ENCODE measurements at places on chromosomes 11 and 22.
A peak's percentile ranks its signal among the peaks of the same experiment; 100 is the strongest.

- DNase-seq, result peak; percentile 7
These were observed 1.1 kb downstream of the SYTL2 start for GRCh38 chr11:85809863-85810262.

GRCh38 chr11:1087279-1087960, 12.7 kb downstream of the MUC2 start:
- no peak for DNase-seq

DNA sequence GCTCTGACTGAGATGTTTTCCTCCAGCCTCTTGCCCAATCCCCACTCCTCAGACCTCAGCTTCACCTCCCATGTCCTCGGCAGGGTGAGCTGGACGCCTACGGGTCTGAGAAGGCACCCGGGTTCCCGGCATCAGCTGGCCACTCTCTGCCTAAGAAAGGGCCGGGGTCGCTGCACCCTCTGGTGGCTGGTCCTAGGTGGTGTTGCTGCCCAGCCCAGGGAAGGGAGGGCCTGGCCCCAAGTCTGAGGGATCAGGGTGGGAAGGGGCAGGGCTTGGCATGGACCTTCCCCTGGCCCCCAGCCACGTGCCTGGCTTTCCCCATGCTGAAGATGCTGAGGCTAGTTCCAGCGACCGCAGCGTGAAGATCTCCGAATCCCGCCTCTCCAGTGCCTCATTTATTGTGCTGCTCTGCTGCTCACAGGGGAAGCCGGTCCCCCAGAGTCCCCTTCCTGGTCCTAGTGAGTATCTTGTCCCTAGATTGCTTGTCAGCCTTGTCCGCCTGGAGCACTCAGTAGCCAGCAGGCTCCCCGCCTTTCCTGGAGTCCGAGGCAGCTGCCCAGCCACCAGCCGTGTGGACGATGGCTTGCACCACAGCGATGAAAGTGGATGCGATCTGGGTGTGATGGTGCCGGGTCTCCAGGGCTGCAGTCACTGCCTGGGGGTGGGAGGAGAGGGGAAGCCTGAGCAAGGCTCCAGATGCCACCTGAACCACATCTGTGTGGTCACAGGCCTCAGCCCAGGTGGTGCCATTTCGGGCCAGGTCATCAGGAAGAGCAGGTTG, 2.9 kb upstream of the GGT5 start:
- DNase-seq, result no peak

DNA sequence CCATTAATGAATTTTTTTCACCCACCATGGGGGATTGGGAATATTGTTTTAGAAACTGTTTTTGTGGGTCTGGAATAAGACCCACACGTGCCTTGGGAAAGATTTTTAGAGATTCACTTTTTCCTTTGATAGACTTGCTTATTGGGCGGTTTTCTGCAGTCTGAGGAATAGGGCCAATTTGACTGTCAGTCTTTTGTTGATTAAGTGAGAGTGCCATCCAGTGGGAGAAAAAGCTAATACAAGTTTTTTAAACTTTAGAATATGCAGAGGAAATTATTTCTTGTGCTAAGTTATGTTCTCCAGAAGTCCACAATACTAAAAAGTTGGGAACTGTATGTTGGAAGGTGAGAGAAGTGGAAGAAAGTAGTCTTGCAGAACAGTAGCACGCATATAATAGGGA, 56.1 kb downstream of the PRMT3 start:
- no peak for DNase-seq

DNA sequence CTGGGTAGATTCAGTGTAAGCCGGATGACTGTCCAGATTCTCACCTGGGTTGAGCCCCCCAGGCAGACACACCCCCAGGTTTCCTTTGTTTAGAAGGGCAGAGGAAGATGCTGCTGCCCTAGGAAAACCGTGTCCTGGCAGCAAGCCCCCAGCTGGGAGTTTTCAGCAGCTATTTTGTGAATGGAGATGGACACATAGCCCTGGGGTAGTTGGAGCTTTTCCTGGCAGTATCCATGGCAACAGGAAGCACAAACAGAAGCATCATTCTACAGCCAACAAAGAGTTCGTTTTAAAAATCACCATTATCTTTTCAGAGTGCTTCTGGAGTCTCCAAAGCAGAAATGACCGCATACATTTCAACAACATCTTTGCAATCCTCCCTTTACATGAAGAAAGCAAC, 245.5 kb downstream of the BRD1 start:
- no peak for DNase-seq

DNA sequence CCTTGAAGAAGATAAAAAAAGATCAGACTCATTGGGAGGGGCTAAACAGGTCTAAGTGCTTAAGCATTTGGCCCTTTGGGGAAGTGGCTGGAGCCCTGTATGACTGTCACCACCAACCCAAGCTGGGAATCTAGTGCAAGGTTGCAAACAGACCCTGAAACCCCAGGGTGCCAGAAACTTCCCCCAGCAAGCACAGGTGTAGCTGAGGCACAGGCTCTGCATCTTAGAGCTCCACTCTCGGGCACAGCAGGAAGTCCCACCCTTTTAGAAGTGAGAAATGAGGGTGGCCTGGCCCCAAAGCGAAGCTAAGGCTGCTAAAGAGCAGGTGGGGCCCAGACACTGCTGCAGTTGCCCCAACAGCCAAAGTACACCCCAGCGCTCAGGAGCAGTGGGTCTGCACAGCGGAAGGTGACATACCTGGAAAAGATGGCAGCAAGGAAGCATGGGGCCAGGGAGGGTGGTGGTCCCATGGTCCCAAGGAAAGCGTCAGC, 5.8 kb upstream of the KDM2A start:
- DNase-seq, result no peak

GRCh38 chr11:104852811-104853210, 45.4 kb downstream of the CASP12 start:
- DNase-seq, result no peak

DNA sequence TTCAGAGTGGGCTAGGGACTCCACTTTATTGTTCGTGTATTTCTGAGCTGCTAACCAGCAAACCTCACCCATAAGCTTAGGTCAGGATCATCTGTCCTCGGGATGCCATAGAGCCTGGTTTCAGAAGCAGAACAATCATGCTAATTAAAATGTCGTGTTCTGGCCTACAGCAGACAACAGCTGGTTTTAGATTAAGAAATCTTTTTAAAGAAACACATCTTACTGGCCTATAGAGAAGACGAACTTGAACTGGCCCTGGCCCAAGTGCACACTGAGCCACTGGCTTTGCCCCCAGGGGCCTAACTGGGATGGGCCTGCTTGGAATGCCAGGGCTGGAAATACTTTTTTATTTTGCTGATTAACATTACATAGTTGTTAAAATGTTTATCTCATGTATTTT, 63.2 kb downstream of the ALX4 start:
- DNase-seq, result no peak

- no peak for DNase-seq
These were observed 16.3 kb downstream of the MYO18B start for GRCh38 chr22:25758316-25758715.

DNA sequence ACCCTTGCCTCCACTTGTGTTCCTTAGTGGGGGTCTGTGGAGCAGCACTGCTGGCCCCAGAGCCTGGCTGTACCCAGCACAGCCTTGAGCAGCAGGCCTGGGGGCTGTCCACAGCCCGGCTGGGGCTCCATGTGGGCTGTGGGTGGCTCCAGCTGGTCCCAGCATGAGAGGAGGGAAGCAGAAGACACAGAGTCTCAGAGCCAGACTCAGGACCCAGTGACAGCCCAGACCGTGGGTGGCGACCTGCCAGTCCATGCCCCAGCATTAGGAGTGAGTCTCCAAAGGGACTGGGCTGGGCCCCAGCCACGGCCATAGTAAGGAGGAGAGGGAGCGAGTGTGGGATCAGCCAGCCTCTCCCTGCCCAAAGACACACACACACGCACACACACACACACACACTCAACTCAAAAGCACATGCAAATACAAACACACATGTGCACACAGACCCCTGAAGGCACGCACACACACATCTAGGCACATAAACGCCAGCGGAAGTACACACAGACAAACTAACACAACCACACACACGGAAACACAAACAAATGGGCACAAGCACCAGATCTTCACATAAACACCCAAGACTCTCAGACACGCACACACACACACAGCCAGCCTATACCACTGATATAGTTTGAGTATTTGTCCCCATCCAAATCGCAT, 16.7 kb upstream of the LRRC10B start:
- DNase-seq, result no peak

DNA sequence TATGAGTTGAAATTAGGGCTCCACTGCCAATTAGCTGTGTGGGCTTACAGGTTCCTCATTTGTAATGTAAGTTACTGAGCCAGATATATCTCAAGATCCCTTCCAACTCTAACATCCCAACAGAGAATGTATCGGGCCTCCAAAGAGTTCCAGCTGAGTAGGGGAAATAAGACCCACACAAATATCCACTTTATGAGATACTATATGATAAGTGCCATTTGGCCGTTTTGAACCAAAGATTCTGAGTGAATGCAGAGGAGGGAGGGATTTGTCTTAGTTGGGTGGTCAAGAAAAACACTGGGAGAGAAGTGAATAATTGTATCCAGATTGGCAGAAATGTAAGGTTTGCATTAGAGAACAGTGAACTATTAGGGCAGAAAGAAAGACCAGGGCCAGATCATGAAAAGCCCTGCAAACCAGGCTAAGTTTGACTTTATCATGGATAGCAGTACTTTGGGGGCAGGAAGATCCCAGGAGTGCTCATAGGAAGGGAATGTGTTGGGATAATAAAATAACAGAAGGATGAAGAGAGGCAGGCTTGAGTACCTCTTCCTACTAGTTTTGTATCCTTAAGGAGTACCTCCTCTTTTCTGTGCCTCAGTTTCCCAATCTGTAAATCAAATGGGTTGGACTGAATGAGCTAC, 63.9 kb downstream of the RPL27A start:
- no peak for DNase-seq

- no peak for DNase-seq
These were observed 233.1 kb downstream of the CSNK2A3 start for GRCh38 chr11:11119917-11120316.

DNA sequence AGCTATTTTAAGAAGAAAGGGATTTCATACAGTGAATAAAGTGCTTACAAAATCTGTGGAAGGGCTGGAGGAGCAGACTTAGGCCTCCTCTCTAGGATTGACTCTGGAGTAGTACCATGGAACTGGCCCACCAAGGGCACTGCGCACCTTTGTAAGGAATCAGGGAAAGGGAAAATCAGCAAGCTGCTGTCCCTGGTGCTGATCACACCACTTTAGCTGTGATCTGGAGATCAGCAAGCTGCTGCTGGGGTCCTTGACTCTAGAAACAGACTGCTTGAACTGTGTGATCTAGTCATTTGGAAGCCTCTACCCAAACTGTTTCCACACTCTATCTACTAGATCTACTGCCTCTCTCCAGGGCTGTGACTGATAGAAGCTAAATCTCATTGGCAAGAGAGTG, 18.4 kb upstream of the TECTA start:
- DNase-seq, result no peak

GRCh38 chr22:19527321-19527721, 3.1 kb upstream of the CLDN5 start:
- no peak for DNase-seq

- DNase-seq, result no peak
These were observed 1.4 kb downstream of the FAM111A start for GRCh38 chr11:59144096-59144495.

DNA sequence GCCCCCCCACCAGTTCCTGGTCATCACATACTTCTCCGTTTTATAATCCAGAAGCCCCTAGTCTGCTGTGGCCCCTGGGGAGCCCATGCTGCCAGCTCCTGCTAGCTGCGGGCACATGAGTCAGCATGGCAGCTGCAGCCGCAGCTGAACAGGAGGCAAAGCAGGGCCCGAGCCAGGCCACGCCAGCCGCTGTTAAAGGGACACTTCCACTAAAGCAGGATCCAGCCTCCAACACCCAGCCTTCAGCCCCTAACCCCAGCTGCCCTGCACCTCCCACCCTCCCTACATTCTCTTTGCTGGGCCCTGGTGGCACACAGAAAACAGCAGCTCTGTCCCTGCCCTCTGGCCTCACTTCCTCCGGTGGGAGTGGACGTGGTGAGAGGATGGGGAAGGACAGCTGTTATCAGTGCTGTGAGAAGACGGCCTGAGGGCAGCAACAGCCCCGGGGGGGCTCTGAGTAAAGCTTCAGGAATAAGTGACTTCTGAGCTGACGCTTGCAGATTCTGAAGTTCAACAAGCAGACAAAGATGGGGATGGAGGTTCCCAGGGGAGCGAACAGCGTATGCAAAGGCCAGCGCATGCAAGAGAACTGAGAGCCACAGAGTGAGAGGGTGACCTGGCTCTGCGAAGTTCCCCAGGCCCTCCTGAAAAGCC, 688 bp upstream of the LRRC74B start:
- no peak for DNase-seq

DNA sequence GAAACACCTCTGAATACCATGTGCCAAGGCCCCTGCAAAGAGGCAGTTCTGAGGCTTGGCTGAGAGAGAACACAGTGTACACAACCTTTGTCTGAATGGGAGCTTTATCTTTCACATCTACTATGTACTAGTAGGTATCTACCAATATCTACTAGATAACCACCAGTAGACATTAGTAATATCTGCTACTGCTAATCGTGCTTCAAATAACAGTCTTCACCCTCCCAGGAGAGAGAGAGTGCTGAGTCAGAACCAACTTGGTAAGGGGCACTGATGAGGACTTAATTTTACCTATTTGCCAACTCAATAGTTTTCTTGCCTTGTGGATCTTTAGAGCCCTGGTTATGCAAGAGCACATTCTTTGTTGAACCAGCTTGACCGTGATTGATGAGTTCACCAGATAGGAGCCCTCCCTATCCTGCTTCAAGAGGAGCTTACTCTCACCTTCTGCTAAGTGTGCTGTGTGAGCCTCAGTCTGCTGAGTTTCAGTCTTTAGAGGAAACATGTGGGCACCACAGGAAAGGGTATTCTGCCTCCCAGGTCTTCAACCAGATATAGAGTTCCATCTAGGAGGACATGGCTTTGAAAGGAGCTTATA, 967.5 kb downstream of the NTM start:
- DNase-seq, result no peak

- DNase-seq, result no peak
These were observed 4.1 kb downstream of the TSKU start for GRCh38 chr11:76787271-76787670.

DNA sequence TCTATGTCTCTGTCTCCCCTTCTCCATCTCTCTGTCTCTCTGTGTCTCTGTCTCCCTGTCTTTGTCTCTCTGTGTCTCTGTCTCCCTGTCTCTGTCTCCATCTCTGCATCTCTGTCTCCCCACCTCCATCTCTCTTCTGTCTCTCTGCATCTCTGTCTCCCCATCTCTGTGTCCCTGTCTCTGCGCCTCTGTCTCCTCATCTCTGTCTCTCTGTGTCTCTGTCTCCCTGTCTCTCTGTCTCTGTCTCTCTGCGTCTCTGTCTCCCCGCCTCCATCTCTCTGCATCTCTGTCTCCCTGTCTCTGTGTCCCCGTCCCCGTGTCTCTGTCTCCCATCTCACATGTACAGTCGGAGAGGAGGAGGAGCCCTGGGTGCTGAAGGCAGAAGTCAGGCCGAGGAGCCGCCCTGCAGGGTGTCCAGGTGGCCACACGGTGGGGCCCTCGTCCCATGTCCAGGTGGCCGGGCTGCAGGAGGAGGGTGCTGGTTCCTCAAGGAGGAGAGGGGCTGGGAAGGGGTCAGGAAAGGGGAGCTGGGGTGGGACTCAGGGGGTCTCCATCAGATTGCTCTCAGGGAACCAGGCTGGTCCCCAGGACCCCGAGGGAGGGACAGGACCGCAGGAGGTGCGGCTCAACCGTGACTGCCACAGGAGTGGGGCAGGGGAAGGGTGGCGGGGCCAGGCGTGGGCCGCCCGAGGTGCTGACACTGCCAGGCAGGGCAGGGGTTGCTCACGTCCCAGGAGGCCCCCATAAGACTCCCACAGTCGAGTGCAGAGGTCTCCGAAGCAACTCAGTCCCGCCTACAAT, 25.6 kb upstream of the TH start:
- DNase-seq, result peak; percentile 45

GRCh38 chr11:116533186-116533825, 239.5 kb downstream of the BUD13 start:
- no peak for DNase-seq
